ENCODE measurements at places on chromosomes 3 and 15.

DNA sequence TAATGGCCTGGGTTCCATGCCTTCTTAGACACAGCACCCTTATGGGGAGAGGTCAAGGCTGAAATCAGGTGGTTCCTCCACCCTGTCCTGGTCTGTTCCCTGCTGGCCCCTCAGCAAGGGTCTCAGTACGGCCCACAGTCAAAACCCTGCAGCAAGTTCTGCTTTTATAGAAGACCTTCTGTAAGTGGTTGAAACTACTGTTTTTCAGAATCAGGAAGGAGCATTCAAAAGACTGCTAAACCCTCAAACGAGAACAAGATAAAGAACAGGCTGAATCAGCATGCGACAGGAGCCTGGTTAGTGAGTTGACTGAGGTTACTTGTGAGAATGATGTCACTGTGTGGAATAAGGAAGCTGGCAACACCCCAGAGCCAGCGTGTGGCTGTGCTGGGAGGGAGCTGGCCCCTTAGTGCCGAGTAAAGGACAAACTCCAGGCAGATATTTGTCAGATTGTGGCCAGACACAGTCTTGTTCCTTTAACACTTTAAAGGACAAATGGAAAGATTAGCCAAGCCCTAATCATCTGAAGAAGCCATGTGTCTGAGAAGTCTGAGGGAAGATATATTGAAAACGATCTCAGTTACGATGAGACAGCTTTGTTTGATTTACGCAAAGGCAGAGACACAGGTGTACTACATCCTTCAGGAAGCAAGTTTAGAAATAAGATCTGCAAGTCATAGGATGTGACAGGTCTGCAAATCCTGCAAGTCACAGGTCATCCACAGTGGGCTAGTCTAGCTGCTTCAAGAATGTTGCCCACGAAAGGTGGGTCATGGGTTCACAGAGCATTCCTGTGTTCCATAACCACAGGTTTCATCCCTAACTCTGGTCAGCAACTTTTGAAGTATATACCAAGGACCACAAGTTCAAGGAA lies 54.0 kb downstream of the B3GNT5 start:
- peak; percentile 10 for DNase-seq

DNA sequence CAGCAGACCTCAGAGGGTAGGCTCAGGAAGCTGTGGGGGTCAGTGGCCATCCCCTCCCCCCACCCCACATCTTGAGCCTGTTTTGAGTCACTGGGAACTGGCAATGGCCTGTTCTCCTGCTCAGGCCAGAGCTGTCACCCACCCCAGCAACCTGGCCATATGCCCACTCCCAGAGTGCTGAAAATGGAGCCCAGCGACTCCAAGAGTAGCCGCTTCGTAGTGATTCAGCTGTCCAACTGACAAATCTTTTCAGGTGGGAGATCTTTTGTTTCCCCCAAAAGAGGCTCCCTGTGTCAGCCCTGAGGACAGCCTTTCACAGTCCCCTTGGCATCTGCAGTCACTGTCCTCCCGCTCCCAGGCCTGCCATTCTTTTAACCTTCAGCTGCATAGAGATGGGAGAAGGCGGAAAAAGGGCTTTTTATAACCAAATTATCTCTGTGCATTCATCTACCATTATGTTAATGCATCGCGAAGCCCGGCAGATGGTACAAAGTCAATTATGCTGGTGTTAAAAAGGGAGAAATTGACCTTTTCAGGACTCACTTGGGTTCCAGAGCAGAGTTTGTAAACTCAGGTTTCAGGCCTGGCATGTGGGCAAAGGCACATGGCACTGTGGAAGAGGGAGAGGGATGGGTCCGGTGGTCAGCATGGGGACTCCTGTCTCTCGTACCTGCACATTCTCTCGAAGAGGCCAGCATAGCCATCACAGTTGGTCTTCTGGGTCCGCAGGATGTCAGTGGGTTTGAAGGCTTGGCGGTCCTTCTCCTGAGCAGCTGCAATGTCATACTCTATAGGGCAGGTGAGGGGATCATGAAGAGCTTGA lies 32.1 kb downstream of the KY start:
- DNase-seq: no peak

DNA sequence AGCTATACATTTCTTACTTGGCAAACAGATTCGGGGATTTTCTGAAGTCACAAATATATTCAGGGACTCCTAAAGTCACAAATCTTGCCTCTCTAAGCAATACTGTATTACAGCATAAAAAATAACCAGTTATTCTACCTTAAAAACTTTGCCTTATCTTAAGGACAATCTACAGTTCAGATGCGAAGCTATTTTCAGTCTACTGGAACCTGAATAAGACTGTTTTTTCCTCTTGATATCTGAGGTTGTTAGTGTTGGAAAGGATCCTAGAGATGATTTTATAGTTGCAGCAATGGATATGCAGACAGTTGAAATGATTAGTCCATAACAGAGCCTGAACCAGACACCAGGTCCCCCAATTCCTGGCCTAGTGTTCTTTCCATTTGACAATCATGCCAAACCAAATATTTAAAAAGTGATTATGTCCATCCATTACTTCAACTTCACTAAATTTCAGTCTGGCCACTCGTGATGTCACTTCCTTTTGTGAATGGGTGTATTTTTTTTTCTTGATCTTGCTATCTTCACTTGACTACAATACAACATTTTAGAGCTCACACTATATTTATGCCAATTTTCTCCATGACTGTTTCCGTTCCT lies 1.8 kb downstream of the HDGFL3 start:
- DNase-seq: no peak

DNA sequence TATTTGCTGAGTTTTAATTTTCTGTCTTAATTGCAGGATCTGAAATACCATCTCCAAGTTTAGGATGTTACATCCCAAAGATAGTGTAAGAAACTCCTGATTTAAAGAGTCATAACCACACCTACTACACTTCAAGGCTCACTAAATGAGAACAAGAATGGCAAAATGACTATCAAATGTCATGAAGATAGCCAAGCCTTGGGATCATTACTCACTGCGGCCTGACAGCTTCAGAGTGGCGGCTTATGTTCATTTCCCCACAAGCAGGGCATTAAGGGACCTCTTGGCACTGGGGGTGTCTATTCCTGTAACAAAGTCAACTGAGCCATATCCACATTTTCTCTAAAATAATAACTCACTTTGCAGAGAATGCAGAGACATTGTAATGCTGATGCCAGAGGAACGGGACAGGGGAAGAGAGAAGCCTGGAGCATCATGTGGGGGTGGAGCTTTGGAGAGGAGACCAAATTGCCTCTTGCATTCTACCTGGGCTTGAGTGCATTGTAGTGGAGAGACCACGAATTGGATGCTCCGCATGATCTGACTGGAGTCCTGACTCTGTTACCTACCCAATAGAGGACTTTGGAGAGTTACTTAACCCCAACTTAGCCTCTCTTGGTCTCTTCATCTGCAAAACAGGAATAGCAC lies 219.2 kb downstream of the OPA1 start:
- DNase-seq: no peak

DNA sequence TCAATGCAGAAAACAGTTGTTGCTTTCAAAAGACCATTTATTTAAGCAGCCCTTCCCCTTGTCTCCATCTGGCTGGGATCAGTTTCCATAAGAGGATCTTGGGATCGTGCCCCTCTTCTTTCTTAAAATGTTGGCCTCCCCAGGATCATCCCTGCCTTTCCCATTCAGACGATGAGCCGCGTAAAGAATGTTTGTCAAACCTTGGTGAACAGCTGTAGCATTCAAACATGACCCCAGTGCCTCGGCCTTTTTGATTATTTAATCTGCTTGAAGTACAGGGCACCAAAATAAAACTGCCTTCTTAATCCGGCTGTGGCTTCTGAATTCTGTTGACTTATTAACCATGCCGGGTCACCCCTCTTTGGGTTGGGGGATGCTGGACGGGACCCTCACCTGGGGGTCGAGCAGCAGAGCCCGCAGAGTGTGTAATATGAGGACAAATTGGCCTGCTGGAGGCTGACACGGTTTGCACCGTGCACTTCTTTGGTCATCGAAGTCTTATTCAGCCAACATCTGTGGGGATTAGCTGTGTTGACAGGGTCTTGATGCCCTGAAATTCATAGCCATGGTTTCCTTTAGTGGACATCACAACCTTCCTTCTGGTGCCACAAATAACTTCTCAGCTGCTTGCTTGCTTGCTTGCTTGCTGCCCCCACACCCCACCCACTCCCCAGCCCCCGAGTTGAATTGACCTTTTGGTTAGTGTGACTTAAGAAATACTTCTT lies at the start of gene LRTM1:
Gene LRTM1, minus strand, starts transcription at position 14 of the 725 bp plus-strand sequence. CDS start 148 bp downstream, outside the sequence.
- DNase-seq: no peak

DNA sequence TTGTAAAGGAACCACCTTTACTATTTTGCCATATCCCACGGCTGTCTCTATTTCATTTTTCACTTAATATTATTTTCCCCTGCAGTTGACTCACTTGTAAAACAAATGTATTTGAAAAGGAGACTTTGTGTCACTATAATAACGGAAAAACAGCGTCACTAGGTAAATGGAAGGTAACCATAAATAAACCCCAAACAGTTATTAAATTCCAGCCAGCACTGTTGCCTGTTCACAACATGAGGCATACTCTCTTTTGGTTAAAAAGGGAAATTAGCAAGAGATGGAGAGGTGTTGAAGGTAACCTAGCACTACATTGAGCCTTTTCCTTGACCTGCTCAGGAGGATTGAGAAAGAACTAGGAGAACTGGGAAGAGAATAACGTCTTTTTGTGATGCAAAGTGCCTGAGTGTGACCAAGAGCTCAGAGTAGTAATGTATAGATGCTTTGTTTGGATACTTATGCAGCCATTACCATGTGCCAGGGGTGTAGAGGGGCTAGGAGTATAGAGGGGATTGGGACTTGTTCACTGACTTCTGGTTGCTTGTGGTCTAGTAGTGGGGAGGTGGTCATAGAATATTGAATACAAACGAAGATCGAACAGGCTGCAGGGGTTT lies 19.6 kb downstream of the FLNB start:
- no peak for DNase-seq

- DNase-seq: no peak
Measured at GRCh38 chr3:63047068-63047467, 171.9 kb upstream of the CADPS start.

GRCh38 chr3:38542401-38543298 lies 46.5 kb downstream of the EXOG start:
- DNase-seq: no peak

- no peak for DNase-seq
Measured at GRCh38 chr3:188315553-188315952, 161.6 kb downstream of the LPP start.

GRCh38 chr15:78540141-78540870 lies at the start of gene PSMA4:
PSMA4 (plus strand) TSS chr15:78540444; CDS start chr15:78541928, 1,484 bp downstream.
- peak; percentile 89 for DNase-seq

GRCh38 chr3:123085293-123085931 lies 18.6 kb downstream of the PDIA5 start:
- DNase-seq: no peak

DNA sequence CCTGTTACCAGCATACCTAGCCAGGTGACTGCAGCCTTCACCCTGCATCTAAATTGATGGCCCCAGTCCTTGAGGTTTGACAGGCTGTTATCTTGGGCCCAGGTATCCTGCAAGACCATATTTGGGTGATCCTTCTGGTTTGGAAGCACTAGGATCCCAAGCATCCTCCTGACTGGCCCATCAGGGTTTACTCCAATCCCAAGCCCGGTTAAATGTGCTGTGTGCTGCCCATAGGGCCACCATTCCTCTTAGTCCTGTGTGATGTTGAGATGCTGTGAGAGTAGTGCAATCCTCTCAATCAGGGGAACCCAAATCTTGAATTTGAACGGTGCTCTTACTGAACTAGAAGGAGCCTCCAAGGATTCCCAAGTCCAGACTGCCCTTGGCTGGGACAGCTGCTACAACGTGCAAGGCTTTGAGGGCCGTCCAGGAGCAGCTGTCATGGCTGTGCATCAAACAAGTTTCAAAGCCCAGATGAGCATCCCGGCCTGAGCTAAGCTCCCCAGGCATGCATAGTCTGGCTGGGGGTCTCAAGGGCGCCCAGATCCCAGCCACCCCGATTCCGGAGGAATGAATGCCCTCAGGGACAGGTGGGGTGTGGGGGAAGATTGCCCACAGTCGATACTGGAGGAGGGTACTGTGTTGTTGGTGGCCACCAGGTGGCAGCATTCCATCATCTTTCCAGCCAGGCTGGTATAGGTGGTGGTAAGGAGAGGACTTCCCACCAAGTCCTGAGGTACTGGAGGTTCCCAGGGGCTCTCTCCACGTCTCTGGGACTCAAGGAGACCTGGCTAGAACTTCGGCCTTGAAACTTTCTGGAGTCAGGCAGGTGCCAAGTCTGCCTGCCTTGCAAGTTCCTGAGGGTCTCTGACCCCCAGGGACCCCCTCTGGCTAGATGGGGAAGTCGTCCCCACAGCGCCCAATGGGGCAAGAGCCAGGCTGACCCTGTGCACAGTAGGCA lies 32.6 kb downstream of the RBM5 start:
- peak; percentile 32 for DNase-seq

DNA sequence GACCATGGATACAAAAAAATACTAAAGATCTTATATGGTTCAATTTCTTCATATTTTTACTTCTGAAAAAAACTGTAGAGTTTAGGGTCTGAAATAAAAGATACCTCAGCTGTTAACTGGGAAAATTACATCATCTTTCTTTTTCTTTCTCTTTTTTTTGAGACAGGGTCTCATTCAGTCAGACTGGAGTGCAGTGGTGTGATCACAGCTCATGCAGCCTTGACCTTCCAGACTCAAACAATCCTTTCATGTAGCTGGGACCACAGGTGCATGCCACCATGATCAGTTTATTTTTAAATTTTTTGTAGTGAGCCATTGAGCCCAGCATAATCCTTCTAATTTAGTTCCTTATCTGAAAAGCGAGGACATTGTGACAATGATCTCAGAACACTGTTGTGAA lies 39.6 kb upstream of the TKT start:
- no peak for DNase-seq

DNA sequence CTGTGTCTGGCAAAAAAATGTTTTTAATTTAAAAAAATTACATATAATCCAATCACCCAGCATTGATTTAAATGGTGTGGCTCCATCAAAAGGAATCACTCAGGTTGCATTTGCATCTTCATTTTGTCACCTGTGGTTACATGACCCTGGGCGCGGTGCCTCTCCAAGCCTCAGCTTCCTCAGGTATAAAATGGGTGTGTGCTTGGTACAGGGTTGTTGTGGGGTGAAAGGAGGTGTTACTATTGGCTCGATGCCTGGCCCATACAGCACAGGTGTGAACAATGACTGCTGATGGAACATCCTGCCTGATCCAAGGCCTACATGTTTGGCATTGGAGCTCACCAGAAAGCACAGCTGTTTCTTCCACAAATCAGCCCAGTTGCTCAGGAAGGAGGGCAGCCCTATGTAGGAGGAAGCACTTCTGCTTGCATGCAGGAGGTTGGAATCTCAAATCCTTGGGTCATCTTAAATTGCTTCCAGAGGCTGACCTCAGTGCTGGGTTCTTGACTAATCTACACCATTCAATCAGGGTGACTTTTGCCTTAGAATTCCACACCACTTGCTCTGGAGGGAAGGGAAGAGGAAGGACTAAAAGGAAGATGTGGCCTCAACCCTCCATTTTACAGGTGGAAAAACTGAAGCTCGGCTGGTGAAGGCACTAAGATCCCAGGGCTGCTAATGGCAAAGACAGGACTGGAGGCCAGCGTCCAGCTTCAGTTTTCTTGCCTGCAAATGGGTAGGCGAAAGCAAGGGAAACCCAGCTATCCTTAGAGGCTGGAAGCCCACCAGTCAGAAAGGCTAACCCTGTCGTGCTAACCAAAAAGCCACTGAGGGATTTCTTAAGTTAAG lies 31.7 kb downstream of the BHLHE40 start:
- no peak for DNase-seq
